ENCODE measurements at places on chromosomes 4 and X. TPM values are rescaled to one million over a fixed set of nuclear protein-coding genes. Genes with fewer than 3 reads are reported as not detected.

DNA sequence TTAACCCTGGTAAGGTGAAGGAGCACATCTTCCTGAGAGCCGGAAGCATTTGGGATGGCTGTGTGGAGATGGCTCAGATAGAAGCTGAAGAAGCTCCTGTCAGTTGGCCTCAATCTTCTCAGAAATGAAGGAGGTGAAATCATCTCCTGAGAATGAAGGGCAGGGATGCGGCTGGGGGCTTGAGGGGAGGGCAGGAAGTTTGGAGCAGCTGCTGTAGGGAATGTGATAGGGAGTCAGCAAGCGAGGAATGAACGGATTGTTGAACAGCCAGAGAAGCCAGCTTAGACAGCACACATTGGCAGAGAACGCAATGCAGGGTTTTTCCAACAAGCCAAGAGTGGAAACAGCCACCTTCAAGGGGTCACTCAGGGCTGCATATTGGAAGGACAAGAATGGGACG, 10.0 kb downstream of the KCNE5 start:
- DNase-seq, result no peak

DNA sequence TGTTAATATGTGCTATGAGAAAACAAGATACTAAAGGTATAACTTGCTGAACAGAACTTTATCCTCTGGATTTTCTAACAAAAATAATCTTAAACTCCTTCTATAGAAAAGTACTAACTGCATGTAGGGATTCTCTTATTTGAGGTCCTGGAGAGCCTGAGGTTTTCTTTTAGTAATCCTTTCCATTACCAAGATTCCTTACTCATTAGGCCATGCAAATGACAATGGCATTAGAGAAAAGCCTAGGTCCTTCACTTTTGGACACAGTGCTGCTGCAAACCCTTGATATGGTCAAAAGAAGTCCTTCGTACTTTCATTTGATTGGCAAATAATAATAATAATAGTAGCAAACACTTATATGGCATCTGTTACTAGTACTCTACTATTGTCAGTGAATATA, 3.2 kb downstream of the MMRN1 start:
- no peak for DNase-seq

The PABPC5 gene
- total RNA-seq, result 2.1 TPM

The PAGE2B gene
- 0.78 TPM for total RNA-seq

GRCh38 chr4:122331195-122331594, 47.6 kb upstream of the ADAD1 start:
- no peak for DNase-seq

- DNase-seq, result no peak
Observed at GRCh38 chr4:26310264-26310663, 10.6 kb upstream of the RBPJ start.

The CXCL5 gene
- 2.7 TPM for total RNA-seq

DNA sequence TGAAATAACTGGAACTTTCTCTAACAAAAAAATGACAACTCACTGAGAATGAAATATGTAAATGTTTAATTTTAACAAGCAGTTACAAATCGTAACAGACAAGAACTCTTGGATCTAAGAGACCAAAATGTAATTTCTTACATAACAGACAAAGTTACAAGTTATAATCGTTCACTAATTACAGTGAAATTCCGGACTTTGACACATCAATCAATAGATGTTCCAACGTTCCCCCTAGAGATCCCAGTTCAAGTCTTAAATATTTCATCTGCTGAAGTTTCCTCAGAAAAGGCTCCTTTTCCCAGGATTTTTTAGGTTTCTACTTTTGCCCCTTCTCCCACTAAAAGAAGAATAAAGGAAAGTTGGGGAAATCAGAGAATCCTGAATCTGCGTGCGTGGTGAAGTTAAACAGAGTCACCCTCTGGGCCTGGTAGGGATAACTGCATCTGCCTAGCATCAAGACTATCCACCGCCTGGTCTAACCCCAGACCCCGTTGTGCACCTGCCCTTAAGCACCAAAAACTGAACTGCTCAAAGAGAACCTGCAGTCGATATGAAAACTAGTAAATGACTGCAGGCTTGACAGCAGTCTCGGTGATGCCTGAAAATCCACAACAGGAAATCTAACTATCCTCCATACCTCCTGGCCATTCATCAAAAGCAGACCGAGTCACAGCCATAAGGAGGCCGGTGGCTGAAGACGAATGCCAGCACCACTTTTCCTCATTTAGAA, 2.3 kb downstream of the IRF2 start:
- no peak for DNase-seq

DNA sequence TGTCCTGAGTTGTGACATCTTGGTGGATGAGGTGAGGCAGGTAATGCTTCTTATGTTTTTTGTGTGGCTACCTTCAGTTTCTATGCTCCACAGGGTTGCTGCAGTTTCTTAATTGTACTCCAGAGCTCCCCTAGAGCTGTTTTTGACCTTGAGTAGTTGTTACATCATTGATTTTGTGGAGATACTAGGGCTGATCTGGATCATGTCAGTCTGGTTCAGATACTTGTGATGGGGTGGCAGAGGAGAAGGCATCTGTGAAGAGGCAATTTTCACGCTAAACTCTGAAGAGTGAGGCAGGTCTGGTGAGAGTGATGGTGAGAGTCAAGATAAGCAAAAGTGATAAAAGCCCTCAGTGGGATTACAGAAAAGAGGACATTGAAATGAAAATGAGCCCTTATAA, 1180.2 kb downstream of the RAPGEF2 start:
- no peak for DNase-seq

DNA sequence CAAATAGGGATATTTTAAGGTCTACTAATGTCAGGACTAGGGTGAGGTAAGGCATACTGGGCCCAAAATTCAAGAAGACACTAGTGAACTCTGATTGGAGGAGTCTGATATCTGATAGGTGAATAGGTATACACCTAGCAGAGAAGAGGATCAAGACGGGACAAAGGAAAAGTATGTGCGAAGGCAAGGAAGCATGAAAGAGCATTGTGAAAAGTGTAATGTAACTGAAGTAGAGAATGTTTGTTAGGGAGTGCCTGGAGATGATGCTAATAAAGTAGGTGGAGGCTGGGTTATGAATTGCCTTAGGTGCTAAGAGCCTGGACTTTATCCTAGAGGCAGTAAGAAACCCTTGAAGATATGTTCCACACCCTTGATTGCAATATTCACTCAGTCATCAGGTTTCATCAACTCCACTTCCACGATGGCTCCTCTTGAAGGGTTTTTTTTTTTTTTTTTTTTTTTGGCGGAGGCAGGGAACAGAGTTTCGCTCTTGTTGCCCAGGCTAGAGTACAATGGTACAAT, 49.9 kb upstream of the XIAP start:
- no peak for DNase-seq

The NXF2 gene
- total RNA-seq, result not detected

The DCAF12L1 gene
- total RNA-seq, result not detected

DNA sequence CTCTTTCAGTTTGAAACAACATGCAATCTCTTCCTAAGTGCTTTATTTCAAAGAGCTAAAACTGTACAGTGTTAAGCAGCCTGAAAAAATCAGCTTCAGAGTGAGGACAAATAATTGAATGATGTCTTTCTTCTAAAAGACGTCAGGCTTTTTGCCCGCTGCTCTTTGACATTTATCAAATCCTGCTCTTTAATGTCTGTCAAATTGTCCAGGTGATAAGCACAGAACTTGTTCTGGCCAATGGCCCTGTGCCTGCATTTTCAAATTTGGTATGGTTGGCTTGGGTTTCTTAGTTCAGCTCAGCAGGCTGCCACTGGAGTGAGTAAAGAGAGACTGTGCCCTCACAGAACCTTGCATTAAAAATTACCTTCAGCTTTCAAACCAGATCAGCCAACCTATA, 712.9 kb upstream of the LCORL start:
- no peak for DNase-seq

DNA sequence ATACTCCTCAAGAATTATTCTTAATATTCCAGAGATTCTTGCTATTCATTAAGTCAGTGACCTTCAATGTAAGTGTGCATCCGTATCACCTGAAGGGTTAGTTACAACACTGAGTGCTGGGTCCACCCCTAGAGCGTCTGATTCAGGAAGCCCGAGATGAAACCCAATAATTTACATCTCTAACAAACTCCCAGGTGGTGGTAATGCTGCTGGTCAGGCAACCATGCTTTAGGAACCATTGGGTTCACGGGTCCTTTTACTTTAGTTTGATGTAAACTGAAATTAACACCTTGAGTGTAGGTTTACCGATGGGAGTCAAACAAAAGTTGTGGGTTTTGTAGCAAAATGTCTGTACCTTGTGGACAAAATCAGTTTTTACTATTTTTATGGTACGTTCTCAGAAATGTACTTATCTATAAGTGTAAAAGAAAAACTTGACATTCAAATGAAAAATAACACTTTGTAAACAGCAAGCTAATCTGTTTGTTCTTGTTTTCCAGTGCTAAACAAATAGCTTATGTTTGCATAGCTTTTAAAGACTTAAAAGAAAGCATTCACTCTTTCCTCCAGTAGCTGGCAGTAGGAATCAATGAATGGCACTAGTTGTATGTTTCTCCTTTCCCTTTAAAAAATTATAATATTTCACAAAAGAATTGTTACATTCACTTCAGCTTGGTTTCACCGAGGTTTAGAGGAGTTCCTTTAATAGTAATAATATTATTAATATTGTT, 32.7 kb downstream of the ACE2 start:
- no peak for DNase-seq

The NHS gene
- 6.8 TPM for total RNA-seq

The ALAS2 gene
- not detected for total RNA-seq

The FGF13 gene
- 0.10 TPM for total RNA-seq

GRCh38 chr4:99404595-99405287, 30.4 kb downstream of the ADH7 start:
- DNase-seq, result peak; percentile 97

The IBSP gene
- not detected for total RNA-seq
